HT1080 (cell line): ENCODE measurements at places on chromosomes 16 and 17. TPM values are rescaled to one million over a fixed set of nuclear protein-coding genes. Genes with fewer than 3 reads are reported as not detected.

The TPSAB1 gene
- not detected in 2 replicates for total RNA-seq

The KLHL10 gene
- total RNA-seq: not detected in 2 replicates

The NETO2 gene
- total RNA-seq: 88.8 and 101 TPM in 2 replicates

The IQCK gene
- total RNA-seq: 3.1 and 3.2 TPM in 2 replicates

The IL34 gene
- total RNA-seq: not detected in 2 replicates

The SKAP1 gene
- total RNA-seq: 0.18 TPM in 1 of 2 replicates, not detected in the other

The HID1 gene
- 0.13 and 1.8 TPM in 2 replicates for total RNA-seq

The TTC19 gene
- 44.6 and 52.9 TPM in 2 replicates for total RNA-seq

The IL32 gene
- total RNA-seq: 1.6 and 2.5 TPM in 2 replicates

The PIK3R5 gene
- not detected in 2 replicates for total RNA-seq

The RPUSD1 gene
- total RNA-seq: 84.1 and 114 TPM in 2 replicates

The SCIMP gene
- total RNA-seq: not detected in 2 replicates

The KRT23 gene
- 0.33 TPM in 1 of 2 replicates, not detected in the other for total RNA-seq

The OR2C1 gene
- not detected in 2 replicates for total RNA-seq

The PRR15L gene
- total RNA-seq: not detected in 2 replicates

The IGF2BP1 gene
- 18.5 and 18.6 TPM in 2 replicates for total RNA-seq

The GPR142 gene
- total RNA-seq: not detected in 2 replicates

The PRAC1 gene
- total RNA-seq: not detected in 2 replicates

The HLF gene
- 0.02 TPM in 1 of 2 replicates, not detected in the other for total RNA-seq

The SYT17 gene
- total RNA-seq: 1.0 and 1.4 TPM in 2 replicates

The DNAAF1 gene
- not detected in 2 replicates for total RNA-seq

The GUCY2D gene
- total RNA-seq: not detected in 2 replicates

The KRT12 gene
- total RNA-seq: not detected in 2 replicates

The PRR29 gene
- 0.08 and 0.47 TPM in 2 replicates for total RNA-seq

The ARL17A gene
- total RNA-seq: 1.5 and 2.9 TPM in 2 replicates

The TBC1D26 gene
- total RNA-seq: not detected in 2 replicates
